ENCODE measurements at places on chromosomes 2 and 18.
A peak's percentile ranks its signal among the peaks of the same experiment; 100 is the strongest.

- DNase-seq = no peak
Measured at GRCh38 chr2:1460851-1461418, 47.7 kb downstream of the TPO start.

GRCh38 chr18:36412778-36413177 lies 115.3 kb downstream of the FHOD3 start:
- DNase-seq = peak; percentile 40

GRCh38 chr2:102832789-102833188 lies 71.0 kb downstream of the TMEM182 start:
- DNase-seq = no peak

DNA sequence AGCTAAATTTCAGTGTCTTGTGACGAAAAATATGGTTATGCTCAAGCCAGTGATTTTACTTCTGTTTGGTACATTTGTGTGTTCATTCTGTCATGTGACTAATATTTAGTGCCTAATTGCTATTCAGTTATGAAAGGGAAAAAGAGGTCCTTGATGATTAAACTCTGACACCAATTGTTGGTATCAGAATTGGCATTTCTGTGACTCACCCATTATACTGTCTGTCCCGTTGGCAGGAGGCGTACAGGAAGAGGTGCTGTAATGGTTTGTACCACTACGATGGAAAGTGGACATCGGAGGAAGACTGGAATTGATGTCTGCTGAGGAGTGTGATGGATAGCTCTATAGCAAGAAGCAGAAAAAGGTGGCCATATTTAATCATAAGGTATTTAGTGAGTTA lies 310.4 kb upstream of the CCDC68 start:
- DNase-seq = no peak

GRCh38 chr2:24707143-24707542 lies 86.0 kb downstream of the PTRHD1 start:
- no peak for DNase-seq

Data from A549 (cell line).